Fibroblast of the conjunctiva (primary cell): ENCODE measurements at places on chromosomes 2 and 18.

DNA sequence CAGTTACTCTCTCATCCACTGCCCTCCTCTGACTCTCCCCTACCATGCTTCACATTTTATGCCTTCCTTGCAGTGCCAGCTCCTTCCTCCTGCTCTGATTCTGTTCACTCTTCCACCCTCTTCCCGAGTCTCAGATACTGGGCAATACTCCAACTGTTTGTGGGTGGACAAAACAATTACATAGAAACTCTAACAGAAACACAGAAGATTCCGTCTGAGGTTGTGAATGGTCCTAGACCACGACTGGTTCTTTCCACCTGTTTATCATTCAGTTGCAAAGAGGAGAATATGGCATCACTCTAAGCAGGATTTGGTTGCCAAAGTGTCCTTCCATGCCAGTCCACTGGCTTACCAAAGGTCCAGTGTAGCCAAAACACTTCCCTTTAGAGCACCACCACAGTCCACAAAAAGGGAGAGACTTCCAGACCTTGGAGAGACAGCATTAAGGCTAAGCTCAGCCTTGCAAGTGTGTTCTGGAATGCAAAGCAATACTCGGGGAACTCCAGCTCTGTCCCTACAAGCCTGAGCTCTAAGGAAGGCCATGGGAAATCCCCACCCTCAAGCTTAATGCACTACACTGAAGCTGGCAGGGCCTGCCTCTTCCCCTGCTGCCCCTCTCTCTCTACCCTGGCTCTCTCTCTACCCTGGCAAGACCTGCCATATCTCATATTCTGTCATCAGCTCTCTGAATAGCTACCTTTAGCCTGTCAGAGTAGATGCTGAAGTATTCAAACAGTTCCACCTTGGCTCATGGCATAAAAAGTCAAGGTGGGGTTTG is 33.6 kb upstream of the RND3 start:
- DNase-seq, result no peak

DNA sequence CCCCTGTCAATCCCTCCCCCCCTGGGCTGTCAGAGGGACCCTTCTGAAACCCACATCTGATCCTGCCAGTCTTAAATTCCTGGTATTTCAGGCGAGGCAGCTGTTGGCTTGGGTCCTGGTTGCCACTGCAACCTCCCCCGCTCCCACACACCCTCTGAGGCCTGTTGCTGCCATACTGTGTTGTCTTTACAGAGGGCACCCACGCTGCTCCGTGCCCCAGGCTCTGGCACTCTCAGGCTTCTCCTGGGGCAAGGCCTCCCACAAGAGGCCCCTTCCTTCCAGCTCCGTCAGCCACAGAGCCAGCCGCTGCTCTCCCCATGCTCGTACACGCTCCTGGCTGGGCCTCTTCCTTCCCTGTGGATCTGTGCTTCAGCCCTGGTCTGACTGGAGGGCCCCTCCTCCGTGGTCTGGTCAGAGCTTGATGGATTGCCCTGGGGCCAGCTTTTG is 8.6 kb downstream of the CABLES1 start:
- no peak for DNase-seq

GRCh38 chr18:48623468-48624235 is 84.8 kb downstream of the CTIF start:
- DNase-seq, result peak; percentile 55

GRCh38 chr2:56464613-56465012 is 280.8 kb downstream of the CCDC85A start:
- DNase-seq, result peak; percentile 63

DNA sequence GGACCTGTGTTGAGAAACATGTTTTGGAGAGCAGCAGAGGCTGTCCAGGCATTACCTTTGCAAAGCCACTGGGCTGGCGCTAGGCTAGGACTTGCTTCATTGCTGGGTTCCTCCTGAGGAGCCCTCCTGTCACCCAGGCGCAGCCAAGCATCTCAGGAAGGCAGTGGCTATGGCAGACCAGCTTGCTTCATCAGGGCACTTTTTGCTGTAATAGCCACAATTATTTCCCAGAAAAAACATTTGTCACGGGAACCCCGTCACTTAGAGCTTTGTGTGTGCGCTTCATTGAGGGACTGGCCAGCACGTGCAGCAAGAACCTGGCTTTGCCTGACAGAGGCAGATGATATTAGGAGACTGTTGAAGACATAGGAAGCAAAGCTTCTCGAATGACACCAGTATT is 36.4 kb downstream of the SLC20A1 start:
- DNase-seq, result no peak

DNA sequence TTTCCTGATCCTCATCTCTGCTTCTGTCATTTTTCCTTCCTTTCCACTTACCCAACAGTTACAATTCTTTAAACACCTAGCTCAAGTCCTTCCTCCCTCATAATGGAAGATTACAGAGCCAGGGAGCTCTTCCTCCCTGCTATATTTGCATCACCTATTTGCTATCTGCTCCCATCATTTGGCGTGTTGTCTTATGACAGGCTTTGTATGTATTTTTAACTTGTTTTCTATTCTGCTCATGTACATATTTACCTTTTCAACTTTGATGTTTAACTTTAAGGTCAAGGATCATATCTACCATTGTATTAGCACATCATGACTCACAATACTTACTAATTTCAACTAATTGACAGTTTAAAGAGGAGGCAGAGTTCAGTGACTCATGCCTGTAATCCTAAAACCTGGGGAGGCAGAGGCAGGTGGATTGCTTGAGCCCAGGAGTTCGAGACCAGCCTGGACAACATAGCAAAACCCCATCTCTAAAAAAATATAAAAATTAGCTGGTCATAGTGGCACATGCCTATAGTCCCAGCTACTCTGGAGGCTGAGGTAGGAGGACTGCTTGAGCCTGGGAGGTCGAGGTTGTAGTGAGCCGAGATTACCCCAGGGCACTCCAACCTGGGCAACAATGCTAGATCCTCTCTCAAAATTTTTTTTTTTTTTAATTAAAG is 308.0 kb upstream of the STON1 start:
- DNase-seq, result no peak

DNA sequence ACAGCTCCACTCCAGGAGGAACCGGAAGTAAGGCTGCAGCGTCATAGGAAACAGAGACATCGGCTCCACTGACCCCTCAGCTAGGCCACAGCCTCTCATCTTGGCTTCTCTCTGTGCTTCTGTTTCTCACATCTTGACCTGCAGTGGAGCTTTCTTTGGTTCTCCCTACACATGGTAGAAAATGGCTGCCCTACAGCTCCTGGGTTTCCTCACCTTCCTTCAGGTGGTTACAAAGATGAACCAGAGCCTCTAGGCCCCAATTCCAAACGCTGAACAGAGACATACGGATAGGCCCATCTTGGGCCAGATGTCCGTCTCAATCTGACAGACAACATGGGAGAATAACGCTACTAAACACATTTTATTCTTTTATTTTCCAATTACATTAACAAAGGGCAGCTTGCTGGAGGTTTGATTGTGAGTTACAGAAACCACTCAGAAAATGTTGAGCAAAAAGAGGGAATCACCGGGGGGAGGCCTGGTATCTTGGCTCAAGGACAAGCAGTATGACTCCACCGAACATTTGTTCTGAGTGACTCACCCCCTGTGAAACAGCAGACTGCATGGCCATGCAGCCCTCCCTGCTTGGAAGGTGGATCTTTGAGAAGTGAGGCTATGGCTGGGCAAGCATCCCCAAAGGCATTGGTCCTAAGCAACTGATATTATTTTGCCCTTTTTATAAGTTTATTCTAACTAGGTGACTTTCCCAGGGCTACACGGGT is 303.5 kb downstream of the CDCA7 start:
- DNase-seq, result peak; percentile 89

DNA sequence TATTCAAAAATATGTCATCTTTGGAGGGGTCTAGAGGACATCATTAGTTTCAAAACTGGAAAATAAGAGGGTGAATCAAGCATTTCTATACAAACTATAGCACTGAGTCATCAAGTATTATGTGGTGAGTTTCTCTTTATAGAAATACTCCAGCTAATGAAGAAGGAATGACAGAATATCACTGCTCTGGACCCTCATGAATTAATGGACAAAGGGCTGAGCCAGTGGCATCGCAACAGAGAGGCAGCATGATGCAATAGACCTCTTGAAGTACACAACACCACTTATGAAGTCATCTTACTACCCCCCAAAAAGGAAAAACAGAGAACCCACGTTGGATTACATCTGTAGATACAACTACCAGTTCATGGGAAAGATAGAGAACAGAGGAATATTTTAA is 27.4 kb upstream of the EIF2AK3 start:
- DNase-seq, result no peak

DNA sequence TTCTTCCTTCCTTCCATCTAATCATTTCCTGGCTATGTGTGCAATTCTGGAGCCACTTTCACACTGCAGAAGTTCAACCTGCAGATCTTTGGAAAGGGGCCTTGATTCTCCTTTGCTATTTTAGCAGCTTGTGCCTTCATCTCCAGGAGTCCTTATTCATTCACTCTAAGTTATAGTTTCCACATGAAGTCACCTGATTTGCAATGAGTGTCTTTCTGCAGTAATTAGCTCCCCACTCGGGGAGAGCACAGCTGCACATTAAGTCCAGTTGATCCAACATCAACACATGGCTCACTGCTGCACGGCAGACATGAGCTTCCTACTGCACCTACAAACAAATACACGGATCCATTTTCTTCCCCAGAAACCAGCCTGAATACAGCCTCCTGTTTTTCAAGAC is 323.1 kb upstream of the TNP1 start:
- no peak for DNase-seq

- DNase-seq, result no peak
Observed at GRCh38 chr2:135512099-135512498, 18.9 kb downstream of the ZRANB3 start.

- no peak for DNase-seq
Observed at GRCh38 chr2:154697418-154698252, 860 bp upstream of the KCNJ3 start.

- DNase-seq, result no peak
Observed at GRCh38 chr2:189631849-189632248, 29.4 kb upstream of the ASNSD1 start.
